ENCODE measurements at places on chromosomes 5 and 9.

DNA sequence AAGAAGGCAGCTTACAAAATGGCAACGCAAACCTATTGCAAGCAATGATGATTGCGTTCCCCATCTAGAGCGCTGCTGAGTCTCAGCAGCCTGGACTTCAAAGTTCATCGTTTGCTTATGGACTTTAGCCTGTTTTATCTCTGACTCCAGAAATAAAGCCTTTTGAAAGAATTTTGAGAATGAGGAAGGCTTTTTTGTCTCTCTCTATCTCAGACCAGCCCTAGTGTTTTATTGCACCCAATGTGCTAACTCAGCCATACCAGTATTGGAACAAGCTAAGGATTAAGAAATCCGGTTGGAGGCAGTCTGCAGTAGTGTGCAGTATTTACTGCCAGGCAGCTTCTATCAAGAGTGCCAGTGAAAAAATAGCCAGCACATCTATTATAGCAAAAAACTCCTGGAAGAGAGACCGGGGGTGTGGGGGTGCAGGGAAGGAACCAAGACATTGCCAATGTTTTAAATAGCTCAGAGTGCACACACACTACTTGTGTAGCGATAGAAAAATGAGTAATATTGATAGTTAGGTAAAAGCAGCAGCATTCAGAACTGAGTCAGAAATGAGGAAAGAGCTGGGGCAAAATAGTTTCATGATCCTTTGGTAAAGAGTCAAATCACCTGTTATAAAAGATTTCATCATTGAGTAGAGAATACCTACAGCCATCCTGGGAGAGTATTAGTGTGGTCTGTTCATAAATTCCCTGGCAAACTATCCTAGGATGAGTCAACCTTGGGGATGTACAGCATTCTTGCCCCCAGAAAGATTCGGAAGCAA is 219.0 kb downstream of the ZNF608 start:
- DNase-seq, result no peak

GRCh38 chr5:54769746-54770145 is 215.6 kb downstream of the ESM1 start:
- no peak for DNase-seq

DNA sequence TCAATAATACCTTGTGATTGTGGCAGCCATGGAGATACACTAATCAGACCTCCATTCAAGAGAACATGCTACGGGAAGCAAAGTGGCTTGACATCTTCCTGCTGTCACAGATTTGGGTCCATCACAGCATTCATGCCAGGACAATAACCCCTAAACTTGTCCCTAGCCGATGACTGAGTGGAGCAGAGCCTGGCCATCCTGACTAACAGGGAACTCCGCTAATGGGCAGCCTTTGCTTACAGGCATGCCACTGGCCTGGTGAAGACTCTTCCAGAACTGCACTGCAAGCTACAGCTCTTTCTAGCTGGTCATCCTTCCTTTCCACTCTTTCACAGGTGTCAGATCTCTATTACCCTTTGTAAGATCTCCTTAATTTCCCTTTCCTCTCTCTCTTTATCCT is 16.0 kb downstream of the FAM174A start:
- DNase-seq, result no peak

DNA sequence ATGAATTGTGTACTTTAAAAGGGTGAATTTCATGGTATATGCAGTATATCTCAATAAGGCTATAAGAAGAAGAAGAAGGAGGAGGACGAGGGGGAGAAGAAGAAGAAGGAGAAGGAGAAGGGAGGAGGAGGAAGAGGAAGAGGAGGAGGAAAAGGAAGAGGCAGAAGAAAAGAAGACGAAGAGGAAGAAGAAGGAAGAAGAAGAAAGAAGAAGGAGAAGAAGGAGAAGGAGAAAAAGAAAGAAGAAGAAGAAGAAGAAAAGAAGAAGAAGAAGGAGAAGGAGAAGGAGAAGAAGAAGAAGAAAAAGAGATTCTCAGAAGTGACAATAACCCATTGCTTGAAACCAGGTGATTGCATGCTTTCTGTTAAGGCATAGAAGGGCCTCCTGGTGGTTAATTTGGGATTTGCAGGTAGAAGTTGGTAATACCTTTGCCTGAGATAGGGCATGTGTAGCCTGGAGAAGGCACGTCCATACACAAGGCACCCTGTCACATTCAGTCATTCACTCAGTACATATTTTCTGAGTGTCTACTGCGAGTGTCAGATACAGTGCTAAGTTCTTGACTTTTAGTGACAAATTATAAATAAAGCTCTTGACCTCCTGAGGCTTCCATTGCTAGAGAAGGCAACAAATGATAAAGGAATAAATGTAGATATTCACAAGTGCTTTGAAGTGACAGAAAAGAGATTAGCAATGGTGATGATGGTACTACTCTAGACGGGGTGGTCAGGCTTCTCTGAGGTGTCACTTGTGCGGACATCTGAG is 231.3 kb downstream of the NPR3 start:
- no peak for DNase-seq

DNA sequence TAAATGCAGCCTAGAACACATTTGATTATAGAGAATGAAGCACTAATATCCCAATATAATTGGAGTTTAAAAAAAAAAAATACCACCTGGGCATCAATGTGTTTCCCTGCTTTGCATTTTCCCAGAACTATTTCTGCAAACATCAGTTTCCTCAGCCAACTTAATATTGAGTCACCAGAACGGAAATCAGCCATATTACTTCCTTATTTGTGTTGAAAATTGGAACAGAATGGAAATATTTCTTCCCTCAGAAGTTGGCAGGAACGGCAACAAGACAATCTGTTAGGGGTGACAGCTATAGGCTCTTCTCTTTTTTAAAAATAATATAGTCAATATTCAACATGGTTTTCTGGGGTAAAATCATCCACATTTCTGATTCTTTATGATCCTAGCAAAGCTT is 4.0 kb downstream of the MFAP3 start:
- DNase-seq, result no peak

GRCh38 chr9:114898741-114899140 is 31.6 kb downstream of the TNFSF8 start:
- peak; percentile 46 for DNase-seq

DNA sequence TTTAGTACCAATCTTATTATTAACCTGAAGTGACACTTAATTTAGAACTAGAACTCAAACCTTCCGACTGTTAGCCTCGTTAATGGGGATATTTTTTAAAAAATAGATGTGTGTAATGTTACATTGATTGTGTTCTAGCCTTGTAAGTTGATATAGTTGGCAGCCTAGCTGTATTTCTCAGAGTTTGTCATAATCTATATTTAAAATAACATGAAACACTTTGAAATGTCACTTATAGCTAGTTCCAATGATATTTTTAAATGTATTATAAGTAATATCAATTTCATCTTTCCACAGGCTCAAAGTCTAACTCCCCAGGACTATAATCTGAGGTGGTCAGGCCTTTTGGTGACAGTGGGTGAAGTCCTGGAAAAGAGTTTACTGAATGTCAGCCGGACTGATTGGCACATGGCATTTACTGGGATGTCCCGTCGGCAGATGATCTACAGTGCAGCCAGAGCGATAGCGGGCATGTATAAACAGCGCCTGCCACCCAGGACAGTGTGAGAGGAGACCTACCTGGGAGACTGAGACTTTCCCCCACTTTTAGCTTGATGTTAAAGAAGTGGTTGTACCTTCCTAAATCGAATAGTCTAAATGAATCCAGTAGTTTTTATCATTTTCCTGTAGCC is 34.1 kb downstream of the PRRC1 start:
- DNase-seq, result no peak

DNA sequence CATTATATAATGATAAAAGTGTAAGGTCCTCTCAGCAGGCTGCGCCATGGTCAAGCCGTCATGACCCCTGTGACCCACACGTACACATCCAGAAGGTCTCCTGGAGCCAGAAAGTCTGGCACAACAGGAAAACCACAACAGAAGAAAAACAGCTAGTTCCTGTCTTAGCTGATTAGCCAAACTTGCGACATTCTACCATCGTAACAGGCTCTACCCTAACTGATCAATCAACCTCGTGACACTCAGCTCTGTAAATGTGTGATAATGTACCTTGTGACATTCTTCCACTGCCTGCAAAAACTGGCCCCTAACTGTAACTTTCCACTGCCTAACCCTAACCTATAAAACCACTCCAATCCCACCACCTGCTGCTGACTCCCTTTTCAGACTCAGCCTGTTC is 316.4 kb upstream of the TUSC1 start:
- DNase-seq, result no peak

GRCh38 chr5:149745212-149745942 is 15.3 kb downstream of the PPARGC1B start:
- DNase-seq, result no peak

GRCh38 chr9:132114102-132114707 is 34.5 kb upstream of the MED27 start:
- no peak for DNase-seq

DNA sequence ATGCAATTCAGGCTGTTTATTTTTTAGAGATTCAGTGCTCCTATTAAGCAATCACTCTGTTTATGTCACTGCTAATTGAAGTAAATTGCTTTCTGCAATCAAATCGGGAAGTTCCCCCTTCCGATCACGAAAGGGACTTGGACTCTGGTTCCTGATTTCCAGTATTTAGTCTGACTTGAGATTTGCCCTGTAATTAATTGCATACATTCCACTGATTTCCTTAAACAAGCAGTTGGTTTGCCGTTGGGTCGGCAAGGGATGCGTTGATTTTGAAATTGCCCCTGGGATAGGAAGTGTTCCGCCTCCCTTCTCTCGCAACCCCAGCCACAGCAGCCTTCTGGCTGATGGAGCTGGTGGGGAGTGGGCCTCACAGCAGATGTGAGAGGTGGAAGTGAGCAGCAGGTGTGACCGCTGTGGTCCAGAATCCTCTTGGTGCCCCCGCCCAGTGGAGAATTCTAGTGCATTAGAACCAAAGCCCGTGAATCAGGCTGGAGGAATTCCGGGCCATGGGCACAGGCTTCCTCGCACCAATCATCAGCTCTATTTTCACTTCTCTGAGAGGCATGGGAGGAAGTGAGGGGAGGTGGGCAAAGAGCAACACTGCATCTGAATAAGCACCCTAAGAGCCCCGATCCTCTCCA is 102.5 kb downstream of the SPRY4 start:
- DNase-seq, result no peak

GRCh38 chr5:130251931-130252330 is 347.7 kb downstream of the CHSY3 start:
- DNase-seq, result no peak

DNA sequence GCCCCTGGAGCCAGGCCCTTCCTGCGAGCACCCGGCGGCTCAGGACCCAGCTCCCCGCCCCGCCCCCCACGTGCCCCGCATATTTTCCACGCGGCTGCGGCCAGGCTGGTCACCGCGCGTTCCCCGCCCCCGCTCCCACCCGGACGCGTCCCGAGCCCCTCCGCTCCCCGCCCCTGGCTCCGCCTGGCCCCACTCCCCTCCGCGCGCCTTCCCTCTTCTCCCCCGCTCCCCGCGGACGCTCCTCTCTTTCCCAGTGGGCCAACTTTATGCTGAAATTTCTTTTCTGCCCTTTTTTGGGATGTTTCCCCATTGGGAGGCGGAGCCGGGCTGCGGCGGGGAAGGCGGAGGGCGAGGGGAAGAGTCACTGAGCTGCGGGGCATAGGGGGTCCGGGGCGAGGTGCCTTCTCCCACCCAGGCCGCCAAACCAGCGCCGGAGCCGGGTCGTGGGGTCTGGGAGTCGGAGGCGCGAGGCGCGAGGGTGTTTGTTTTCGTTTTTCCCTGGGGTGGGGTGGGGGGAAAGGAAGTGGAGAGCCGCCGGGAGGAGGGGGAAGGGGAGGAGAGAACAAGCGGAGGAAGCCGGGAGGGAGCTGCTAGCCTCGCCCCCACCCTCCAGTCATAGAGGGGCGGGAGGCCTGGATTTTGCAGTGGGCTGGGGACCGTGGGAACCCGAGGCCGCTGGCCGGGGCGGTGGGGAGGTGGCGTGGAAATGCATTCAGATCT is 1.0 kb upstream of the TPM2 start:
- no peak for DNase-seq

GRCh38 chr9:129460323-129461261 is 160.3 kb downstream of the C9orf50 start:
- peak; percentile 65 for DNase-seq

- DNase-seq, result no peak
These were observed 265.3 kb downstream of the KCTD16 start for GRCh38 chr5:144436007-144436406.

DNA sequence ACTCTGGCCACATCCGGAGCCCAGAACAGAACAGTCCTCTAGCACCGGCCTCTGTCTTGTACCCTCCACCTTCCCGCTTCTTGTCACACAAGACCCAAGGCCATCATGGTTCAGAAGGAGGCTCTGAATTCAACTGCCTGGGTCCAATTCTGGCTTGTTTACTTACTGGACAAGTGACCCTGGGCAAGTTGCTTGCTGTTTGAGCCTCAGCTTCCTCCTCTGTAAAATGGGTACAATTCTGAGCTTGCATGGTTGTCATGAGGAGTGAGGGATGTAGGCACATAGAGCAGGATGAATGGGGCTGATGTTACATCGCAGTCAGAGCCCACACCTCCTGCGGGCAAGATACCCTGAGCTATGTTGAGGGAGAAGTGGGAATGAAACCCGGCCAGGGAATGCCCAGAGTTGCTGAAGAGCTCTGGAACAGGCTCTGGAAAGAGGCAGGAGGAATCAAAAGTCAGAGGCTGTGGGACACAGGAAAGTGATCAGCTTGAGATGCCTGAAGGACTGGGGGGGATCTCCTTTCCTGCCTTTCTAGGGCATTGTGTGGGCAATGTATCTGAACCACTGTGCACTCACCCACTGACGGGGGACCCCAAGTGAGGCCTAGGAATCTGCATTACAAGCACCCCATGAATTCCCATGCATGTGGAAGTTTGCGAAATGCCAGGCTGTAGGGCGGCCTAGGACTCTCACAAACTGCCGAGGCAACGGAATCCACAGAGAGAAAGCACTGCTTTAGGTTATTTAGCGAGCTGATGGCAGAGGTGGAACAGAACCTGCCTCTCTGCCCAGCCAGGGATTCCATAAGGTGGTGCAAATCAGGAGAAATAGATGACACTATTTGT is 29.4 kb upstream of the IL17B start:
- no peak for DNase-seq

GRCh38 chr5:141787376-141787775 is 90.8 kb downstream of the PCDH1 start:
- no peak for DNase-seq

- no peak for DNase-seq
These were observed 65.0 kb upstream of the ANGPTL2 start for GRCh38 chr9:127187231-127187956.

DNA sequence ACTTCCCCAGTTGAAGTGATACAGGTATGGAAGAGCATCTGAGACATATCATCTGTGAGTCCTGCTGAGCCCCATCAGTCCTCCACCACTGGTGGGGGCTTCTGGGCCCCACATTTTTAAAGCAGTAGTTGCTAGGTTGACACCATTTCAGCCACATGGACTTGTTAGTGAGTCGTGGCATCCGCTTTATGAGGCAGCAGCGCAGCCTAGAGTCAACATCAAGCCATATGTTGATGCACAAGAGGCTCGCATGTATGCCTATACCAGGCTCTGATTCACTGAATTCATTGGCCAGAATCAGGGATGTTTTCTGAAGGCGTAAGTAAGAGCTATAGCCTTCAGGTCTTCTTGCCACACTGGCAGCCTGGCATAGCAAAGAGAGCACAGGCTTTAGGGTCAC is 26.8 kb downstream of the ZNF346 start:
- DNase-seq, result no peak

- no peak for DNase-seq
These were observed 1467.1 kb downstream of the FOXD4L5 start for GRCh38 chr9:63817622-63818518.

Measured in activated CD4-positive, CD25-positive, alpha-beta regulatory T cell treated with anti-CD3 and anti-CD28 coated beads, Interleukin-2, amount 50 U/mL, for 16 hours (primary cell).